ENCODE measurements at places on chromosomes 16 and 17. TPM values are rescaled to one million over a fixed set of nuclear protein-coding genes. Genes with fewer than 3 reads are reported as not detected.

- no peak overlapping the region for H3K27ac ChIP-seq
- no peaks in the 10 kb centered on the region for H3K27me3 ChIP-seq
- no peaks in the 10 kb centered on the region for H3K4me1 ChIP-seq
- H3K36me3 ChIP-seq: no peaks in the 10 kb centered on the region
- no peak overlapping the region for H3K4me3 ChIP-seq
These were observed 47.0 kb downstream of the MFSD11 start for GRCh38 chr17:76784926-76785325.

DNA sequence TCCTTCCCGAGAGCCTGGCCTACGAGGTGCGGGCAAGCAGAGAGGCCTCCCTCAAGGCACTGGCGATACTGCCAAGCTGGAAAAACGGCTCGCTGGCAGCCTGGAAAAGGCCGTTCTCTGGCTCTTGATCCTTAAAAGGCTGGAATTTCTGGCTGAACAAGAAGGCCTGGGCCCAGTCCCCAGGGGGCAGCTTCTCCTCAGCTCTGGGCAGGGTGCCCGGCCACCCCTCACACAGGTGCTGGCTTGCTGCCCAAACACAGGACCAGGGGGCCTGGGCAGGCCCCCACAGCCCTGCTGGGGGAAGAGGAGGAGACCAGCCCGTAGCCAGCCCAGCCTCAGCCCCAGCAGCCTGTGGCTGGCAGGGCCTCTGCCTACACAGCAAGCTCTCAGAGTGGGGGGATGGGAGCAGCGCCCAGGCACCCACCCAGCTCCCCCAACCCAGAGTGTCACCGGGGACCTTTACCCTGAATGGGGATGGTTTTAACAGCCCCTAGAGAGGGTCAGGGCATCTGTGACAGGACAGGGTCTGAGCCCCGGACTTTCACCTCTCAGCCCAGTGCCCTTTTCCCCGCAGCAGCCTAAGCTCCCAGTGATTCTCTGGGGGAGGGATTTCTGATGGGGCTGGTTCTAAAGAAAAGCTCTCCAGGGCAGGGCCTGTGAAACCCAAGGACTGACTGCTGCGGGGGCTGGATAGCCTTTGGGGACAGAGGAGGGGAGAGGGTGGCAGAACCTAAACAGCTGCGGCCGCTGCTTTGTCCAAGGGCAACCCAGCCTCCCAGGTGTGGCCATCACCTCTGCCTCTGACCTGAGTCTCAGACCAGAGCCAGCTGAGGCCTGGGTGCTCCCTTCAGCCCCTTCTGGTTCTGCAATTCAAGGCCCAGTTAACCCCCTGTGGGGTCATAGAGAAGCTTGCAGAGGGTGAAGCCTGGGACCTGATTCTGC, 38.6 kb upstream of the TOB1 start:
- DNase-seq: peak; percentile 50
- H3K27ac ChIP-seq: peak overlapping the region; percentile 53
- no peak overlapping the region for H3K4me3 ChIP-seq
- H3K27me3 ChIP-seq: no peaks in the 10 kb centered on the region
- H3K4me1 ChIP-seq: peaks cover 64% of the 10 kb centered on the region
- no peaks in the 10 kb centered on the region for H3K36me3 ChIP-seq

OTOP3 gene
- total RNA-seq: not detected

DNA sequence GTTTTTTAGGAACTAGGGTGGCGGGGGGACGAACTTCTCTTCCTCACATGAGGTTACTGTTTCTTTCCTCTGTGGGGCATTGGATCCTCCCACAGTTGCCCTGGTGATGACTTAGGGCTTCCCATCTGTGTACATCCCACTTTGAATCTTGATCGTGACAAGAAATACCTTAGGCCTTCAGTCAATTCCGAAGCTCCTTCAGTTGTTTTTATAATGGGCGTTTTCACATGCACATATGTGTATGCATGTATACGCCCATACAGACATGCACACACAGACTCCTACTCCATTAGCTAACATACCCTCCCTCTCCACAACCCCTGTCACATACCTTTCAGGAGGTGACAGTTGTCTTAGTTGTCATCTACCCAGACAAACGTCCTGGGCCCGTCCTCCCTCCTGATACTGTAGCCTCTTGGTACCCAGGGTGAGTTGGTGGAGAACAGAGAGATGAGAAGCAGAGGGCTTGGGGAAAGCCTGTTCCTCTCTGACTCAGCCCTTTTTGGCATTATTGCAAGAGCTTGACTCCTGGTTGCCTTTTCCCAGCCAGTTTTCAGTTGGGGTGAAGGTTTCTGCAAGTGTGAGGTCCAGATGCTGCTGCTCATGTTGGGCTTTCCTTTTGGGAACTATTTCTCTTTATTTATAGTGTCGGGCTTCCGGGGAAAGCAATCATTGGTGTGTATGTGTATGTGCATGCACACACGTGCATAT, 2.2 kb upstream of the AOC2 start:
- H3K27ac ChIP-seq: no peak overlapping the region
- no peaks in the 10 kb centered on the region for H3K36me3 ChIP-seq
- no peak overlapping the region for H3K4me3 ChIP-seq
- no peaks in the 10 kb centered on the region for H3K27me3 ChIP-seq

DNA sequence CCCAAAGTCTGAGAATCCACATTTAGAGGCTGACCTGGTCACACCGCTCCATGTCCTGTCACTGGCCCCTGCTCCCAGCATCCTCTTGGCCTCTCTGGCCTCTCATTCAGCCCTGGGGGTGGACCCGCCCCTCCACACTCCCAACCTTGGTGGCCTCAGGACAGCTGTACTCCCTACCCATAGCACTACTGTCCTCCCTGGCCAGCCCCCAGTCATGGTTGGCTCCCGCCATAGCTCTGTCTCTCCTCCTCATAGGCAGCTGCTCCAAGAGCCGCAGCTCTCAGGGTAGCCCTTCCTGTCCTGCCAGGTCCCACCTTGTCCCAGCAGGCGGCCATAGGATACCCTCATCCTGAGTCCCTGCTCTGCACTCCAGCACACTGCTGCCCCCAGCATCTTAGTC, 38.0 kb upstream of the PHB1 start:
- no peak overlapping the region for H3K4me3 ChIP-seq
- no peaks in the 10 kb centered on the region for H3K27me3 ChIP-seq

DNA sequence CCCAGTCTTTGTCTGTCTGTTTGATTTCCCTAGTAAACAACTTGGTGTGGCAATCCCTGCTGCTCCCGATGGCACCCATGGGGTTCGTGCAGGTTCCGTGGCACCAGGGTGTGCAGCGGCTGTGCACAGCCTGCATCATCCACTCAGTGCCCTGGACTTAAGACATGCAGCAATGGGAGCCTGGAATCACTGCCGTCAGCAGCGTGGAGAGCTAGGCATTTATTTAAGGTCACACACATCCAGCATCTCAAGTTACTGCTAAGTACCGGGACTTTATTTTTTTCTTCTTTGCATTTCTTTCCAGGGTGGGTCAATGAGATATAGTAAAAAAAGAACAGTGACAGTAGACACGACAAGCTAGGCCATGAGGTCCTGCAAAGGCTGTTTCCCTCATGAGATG, 2.8 kb downstream of the DHRS7C start:
- H3K4me1 ChIP-seq: peaks cover 4% of the 10 kb centered on the region
- no peaks in the 10 kb centered on the region for H3K36me3 ChIP-seq
- H3K27ac ChIP-seq: no peak overlapping the region
- no peak for DNase-seq
- no peak overlapping the region for H3K4me3 ChIP-seq

- no peaks in the 10 kb centered on the region for H3K4me1 ChIP-seq
- H3K4me3 ChIP-seq: no peak overlapping the region
- DNase-seq: no peak
- no peak overlapping the region for H3K27ac ChIP-seq
- no peaks in the 10 kb centered on the region for H3K27me3 ChIP-seq
- H3K36me3 ChIP-seq: no peaks in the 10 kb centered on the region
These were observed 181.4 kb downstream of the ENGASE start for GRCh38 chr17:79255926-79256585.

DNA sequence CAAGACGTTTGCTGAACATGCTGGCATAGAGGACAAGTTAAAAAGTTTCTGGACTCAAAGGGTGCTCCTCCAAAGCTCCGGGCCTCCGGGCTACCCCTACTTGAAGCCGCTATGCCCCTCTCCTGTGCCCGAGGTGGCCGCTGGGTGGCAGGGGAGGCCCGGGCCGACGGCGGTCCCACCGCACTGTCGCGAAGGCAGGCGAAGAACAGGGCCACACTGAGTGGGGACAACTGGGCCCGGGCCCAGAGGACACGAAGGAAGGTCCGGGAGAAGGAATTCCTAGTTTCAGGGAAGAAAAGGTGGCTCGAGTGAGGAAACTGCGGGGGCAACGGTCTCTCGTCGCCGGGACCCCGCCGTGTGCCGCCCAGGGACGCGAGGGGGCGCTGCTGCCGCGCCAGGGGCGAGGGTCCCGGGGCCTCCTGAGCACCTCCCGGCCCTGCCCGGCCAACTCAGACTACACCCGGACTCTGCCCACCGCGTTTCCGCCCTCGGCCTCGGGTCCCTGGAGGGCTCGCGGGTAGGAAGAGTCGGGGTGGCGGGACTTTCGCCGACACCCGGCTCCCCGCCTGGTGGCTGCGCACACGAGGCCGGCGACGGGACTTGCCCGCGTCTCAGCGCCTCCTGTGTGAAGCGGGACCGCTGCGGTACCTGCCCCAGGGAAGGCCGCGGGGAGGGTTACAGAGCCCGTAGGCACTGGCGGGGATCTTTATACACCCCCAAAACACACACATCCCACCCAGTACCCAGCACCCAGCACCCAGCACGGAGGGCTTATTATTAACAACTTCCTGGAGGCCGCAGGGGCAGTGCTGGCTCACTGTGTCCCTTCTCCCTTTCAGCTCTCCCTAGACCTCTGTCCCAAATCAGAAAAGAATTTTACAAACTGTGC, 772 bp upstream of the CHCT1 start:
- no peak overlapping the region for H3K27ac ChIP-seq
- peak overlapping the region; percentile 59 for H3K4me3 ChIP-seq
- peaks cover 4% of the 10 kb centered on the region for H3K4me1 ChIP-seq
- DNase-seq: peak; percentile 89

- DNase-seq: no peak
- H3K36me3 ChIP-seq: no peaks in the 10 kb centered on the region
- no peaks in the 10 kb centered on the region for H3K27me3 ChIP-seq
These were observed 3.5 kb downstream of the SEC14L1 start for GRCh38 chr17:77144227-77144626.

GRCh38 chr16:35196313-35196712, 1736.9 kb downstream of the TP53TG3F start:
- H3K4me3 ChIP-seq: no peak overlapping the region
- no peaks in the 10 kb centered on the region for H3K27me3 ChIP-seq
- DNase-seq: no peak
- H3K36me3 ChIP-seq: no peaks in the 10 kb centered on the region
- no peaks in the 10 kb centered on the region for H3K4me1 ChIP-seq

DNA sequence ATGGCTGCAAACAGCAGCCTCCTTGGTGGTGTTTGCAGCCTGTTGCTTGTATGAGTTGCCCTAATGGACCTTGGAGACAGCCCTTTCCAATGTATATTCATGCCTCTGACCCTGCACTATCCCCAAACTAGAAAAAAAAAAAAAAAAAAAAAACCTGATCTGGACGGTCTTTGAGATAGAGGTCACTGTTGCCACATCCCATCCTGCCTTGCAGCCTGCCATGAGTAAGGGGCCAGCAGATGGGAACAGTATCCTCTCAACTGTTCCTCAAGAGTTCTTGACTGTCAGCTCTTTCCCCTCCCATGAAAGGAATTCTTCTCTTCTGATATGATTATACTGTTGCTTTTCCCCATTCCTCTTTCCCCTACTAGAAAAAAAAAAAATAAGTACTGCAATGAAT, 152.4 kb downstream of the SSH2 start:
- H3K4me3 ChIP-seq: no peak overlapping the region
- no peaks in the 10 kb centered on the region for H3K27me3 ChIP-seq

HOXB9 gene
- not detected for total RNA-seq

ADAMTS18 gene
- total RNA-seq: 0.59 TPM

DNA sequence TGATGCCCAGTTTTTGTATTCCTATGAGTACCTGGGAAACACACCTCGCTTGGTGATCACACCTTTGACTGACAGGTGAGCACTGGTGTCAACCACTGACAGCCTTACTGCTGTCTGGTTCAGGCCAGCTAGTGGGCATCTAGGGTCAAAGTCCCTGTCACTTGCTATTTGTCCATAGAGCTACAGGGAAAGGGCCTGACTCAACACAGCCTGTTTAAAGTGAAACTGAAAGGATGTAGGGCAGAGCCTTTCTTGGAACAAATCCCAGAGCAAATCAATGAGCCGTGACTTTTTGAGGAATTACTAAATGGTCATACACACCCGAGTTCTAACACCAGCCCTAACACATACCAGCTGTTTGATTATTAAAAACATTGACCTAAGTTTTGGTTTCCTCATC, 106.8 kb downstream of the DNAH9 start:
- no peaks in the 10 kb centered on the region for H3K27me3 ChIP-seq
- H3K27ac ChIP-seq: no peak overlapping the region
- no peaks in the 10 kb centered on the region for H3K36me3 ChIP-seq
- no peak for DNase-seq
- no peak overlapping the region for H3K4me3 ChIP-seq
- H3K4me1 ChIP-seq: no peaks in the 10 kb centered on the region

DNA sequence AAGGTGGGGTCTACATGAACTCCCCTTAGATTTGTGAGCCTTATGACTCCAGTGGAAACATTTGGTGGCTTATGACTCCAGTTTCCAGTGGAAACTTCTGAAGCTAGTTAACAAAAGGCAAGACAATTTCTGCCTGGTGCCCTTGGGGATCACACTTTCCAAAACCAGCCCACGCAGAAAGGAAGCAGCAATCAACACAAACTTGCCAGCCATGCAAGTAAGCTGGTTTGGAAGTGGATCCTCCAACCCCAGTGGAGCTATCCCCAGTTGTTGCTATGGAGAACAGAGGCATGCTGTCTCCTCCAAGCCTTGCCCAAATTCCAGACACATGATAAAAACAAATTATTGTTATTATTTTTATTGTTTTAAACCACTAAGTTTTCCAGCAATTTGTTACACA, 130.9 kb downstream of the CDH11 start:
- no peaks in the 10 kb centered on the region for H3K27me3 ChIP-seq
- peaks cover 10% of the 10 kb centered on the region for H3K36me3 ChIP-seq
- no peak overlapping the region for H3K27ac ChIP-seq
- no peaks in the 10 kb centered on the region for H3K4me1 ChIP-seq
- H3K4me3 ChIP-seq: no peak overlapping the region

ZNF423 gene
- total RNA-seq: 42.3 TPM

EXOSC6 gene
- total RNA-seq: 26.7 TPM

GRCh38 chr17:50169121-50169764, 3.4 kb downstream of the SGCA start:
- no peak overlapping the region for H3K27ac ChIP-seq
- no peaks in the 10 kb centered on the region for H3K36me3 ChIP-seq
- peak; percentile 87 for DNase-seq
- H3K27me3 ChIP-seq: no peaks in the 10 kb centered on the region

DNA sequence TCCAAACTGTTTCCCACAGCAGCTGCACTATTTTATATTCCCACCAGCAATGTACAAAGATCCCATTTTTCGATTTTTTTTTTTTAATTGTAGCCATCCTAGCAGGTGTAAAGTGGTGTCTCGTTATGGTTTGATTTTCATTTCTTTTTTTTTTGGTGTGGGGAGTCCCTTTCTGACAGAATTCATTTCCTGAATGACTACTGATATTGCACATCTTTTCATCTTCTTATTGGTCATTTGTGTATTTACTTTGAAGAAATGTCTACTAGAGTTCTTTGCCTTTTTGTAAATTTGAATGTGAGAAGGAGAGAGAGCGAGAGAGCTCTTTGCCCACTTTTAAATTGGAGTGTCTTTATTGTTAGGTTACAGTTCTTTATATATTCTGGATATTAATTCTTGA, 14.0 kb downstream of the CYB5B start:
- no peaks in the 10 kb centered on the region for H3K4me1 ChIP-seq
- H3K27me3 ChIP-seq: no peaks in the 10 kb centered on the region
- no peak overlapping the region for H3K4me3 ChIP-seq
- no peak for DNase-seq

- H3K27ac ChIP-seq: peak overlapping the region; percentile 99
- H3K4me3 ChIP-seq: peak overlapping the region; percentile 87
- H3K4me1 ChIP-seq: peaks cover 19% of the 10 kb centered on the region
- no peaks in the 10 kb centered on the region for H3K36me3 ChIP-seq
- no peaks in the 10 kb centered on the region for H3K27me3 ChIP-seq
These were observed 773 bp upstream of the PPM1D start for GRCh38 chr17:60599220-60599619.

Data from neural progenitor cell (in vitro differentiated cells).